Globus pallidus (tissue), 1 donor: ENCODE measurements at places on chromosomes 3 and 15.

- DNase-seq = peak; percentile 41
These were observed 165.0 kb downstream of the RSL24D1 start for GRCh38 chr15:55031727-55032126.

DNA sequence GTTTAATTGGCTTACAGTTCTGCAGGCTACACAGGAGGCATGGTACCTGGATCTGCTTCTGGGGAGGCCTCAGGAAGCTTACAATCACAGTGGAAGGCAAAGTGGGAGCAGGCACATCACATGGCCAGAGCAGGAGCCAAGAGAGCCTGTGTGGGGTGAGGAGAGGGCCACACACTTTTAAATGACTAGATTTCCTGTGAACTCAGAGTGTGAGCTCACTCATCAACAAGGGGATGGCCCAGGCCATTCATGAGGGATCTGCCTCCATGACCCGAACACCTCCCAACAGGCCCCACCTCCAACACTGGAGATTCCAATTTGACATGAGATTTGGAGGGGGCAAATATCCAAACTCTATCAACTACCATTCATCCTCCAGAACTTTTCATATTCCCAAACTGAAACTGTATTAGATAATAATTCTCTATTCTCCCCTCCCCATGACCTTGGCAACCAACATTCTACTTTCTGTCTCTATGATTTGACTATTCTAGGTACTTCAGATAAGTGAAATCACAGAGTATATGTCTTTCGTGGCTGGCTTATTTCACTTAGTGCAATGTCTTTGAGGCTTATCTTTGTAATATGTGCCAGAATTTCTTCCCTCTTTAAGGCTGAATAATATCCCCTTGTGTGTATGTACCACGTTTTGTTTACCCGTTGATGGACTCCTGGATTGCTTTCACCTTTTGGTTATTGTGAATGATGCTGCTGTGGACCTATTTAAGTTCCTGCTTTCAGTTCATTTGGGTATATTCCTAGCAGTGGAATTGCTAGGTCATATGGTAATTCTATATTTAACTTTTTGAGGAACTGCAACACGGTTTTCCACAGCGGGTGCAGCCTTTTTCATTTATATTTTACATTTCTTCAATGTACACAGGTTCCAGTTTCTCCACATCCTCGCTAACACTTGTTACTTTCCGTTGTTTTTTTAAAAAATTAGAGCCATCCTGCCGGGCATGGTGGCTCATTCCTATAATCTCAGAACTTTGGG lies 43.8 kb downstream of the TKT start:
- no peak for DNase-seq

- no peak for DNase-seq
These were observed 82.8 kb downstream of the DUT start for GRCh38 chr15:48414015-48414414.

- DNase-seq = no peak
These were observed 15.2 kb upstream of the PIK3R4 start for GRCh38 chr3:130761730-130762311.

DNA sequence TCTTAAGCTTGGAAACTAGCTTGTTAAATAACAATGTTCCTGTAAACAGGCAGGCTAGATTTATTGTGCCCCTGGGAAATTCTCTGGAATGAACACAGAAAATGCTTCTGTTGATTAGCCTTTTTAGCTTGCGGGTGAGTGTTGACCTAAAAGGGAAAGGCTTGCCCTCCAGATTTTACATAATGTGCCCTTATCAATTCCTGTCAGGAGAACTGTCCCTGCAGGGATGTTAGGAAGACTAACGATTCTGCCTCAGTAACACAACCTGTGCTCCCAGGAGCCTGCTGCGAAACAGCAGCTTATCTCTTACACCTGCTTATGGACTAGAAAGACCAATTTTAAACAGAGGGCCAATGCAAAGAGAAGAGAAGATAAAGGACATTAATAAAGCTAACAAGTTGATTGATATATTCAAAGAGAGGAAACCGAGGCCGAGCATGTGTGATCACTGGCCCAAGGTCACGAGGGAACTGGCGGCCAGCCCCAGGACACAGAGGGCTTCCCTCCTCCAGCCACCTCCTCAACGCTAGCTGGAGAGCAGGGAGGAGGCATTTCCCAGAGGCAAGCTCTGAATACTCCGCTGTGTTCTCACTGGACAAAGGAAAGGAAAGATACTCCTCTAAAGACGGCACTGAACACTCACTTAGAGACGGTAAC lies 48.4 kb upstream of the TJP1 start:
- peak; percentile 62 for DNase-seq

GRCh38 chr3:16916840-16917239 lies 32.1 kb downstream of the PLCL2 start:
- no peak for DNase-seq

DNA sequence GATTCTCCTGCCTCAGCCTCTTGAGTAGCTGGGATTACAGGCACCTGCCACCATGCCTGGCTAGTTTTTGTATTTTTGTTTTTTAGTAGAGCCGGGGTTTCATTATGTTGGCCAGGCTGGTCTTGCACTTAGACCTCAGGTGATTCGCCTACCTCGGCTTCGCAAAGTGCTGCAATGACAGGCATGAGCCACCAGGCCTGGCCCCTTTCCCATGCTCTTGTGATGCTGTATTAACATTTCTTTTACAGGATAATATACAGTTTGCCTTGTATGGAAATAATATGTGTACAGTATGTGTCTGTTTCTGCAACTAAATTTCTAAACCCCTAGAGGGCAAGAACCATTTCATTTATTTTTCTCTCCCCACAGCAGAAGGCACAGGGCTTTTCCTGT lies 37.8 kb downstream of the SCG5 start:
- no peak for DNase-seq

DNA sequence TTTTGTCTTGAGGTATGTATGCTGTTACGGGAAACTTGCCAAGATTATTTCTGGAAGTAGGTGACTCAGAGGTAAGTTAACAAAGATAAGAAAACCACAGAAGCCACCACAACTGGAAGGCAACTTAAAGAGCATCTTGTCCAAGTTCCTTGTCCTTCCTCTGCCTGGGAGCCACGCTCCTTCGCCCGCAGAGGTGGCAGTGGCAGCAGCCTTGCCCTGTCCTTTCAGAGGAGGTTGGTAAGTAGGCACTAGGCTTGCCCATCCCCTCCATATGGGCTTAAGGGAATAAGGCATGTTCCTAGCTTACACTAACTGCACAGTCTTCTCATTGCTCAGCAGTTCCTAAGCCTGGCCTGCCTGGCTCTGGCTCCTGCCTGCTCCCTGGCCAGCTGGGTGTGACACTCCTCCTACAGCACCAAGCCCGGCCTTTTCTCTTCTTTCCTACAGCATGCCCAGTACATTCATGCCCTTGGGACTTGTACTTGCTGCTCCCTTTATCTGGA lies 48.0 kb upstream of the RAB6B start:
- no peak for DNase-seq
